CD4-positive, alpha-beta T cell treated with Interleukin-17A for 4 hours (primary cell): ENCODE measurements at places on chromosomes 5 and 9.
A peak's percentile ranks its signal among the peaks of the same experiment; 100 is the strongest.

DNA sequence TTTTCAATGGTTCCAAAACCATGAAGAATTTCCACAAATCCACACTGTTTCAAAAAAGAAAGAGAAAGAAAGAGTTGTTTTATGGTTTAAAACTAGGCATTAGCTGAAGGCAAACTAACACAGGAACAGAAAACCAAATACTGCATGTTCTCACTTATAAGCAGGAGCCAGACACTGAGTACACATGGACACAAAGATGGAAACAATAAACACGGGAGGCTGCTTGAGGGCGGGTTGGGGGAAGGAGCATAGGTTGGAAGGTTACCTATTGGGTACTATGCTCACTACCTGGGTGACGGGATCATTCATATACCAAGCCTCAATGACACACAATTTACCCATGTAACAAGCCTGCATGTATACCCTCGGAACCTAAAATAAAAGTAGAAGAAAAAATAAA is 45.0 kb downstream of the SEMA6A start:
- DNase-seq, result no peak

GRCh38 chr5:95941756-95942155 is 19.9 kb downstream of the ELL2 start:
- DNase-seq, result no peak

GRCh38 chr9:2059274-2059929 is 44.3 kb downstream of the SMARCA2 start:
- no peak for DNase-seq

DNA sequence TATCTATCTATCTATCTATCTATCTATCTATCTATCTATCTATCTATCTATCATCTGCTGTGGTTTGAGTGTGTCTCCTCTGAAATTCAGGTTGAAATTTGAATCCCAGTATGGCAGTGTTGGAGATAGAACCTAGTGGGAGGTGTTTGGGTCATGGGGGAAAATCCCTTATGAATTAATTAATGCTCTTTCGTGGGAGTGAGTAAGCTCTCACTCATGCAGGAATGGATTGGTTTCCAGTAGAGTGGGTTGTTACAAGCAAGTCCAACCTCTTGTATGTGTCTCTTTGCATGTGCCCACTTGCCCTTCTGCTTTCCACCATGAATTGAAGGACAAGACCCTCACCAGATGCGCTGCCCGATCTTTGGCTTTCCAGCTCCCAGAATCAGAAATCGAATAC is 113.0 kb downstream of the ANXA1 start:
- DNase-seq, result no peak

DNA sequence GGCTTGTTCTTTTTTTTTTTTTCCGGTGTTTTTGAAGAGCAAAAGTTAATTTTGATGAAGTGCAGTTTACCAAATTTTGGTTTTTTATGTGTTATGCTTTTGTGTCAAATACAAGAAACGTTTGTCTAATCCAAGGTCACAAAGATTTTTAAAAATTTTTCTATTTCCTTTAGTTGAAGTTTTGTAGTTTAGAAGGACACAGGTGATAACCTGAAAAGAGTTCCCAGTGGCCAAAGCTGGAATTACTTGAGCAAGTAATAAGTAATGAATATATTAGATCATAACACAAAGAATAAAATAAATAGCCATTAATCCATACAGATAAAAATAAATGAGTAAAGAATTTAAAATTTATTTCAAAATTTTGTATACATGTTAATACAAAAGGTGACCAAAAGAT is 71.5 kb downstream of the FCHO2 start:
- no peak for DNase-seq

DNA sequence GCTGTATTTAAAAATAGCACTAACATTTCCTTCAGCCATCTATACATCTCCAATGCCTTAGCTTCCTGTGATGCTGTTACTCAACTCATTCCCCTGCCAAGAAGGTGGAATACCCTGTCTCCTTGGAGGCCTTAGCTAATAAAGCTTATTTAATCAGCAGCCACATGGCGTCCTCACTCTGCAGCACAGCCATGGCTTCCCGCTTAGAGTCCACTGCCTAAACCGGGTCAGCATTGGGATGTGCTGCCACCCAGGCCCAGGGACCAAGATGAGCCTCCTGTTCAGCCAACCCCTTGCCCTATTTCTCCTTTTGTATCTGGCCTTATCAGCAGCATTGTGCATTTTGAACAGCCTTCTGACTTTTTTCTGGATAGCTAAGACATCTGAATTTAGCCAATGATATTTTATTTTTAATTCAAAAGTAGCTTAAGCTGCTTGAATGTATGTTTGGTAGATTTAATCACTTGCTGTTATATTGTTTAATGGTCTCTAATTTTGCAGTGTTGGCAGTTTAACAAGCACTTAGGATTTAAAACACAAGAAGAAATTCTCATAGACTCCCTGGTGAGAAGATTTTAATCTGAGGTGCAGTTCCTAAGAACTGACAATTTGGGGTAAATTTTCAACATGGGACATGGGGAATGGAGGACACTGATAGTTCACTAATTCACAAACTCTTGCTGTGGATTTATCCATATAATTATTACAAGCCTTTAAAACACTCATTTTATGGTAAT is 113.0 kb downstream of the RPS23 start:
- DNase-seq, result no peak

- no peak for DNase-seq
Measured at GRCh38 chr5:79464695-79465332, 49.1 kb downstream of the HOMER1 start.

DNA sequence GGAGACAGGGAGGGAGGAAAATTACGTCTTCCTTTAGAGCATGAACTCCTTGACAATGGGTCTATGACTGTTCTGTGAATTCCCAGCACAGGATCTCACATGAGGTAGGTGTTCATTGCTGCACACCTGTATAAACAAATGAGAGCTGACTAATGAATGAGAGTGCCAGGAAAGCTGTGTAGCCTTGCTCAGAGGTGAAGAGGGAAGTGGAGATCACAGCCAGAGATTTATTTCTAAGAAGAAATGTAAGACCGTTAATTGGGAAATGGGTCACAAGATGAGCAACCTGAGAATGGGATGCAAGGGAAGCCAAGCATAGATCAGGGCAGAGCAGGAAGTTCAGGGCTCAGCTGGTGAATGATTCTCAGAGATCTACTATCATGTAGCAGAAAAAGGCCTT is 295.1 kb downstream of the CDK5RAP2 start:
- no peak for DNase-seq

GRCh38 chr5:132462856-132463745 is 27.5 kb downstream of the IRF1 start:
- DNase-seq, result peak; percentile 2

DNA sequence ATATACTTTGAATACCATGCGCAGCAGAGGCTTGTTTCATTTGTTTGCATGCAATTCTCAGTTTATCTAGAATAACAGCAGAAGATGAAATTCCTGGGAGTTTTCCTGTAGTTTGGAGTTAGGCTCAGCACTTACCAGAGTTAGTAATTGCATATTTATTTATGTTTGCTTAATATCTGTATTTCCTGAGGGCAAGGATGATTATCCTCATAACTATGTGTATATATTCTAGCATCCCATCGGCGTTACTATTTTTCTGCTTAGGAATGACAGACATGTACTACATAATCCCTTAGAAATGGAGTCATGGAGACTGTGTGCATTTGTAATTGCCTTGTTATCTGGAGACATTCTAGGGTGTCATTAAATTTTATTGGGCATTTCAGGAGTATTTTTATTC is 1184.8 kb downstream of the DTWD2 start:
- DNase-seq, result no peak

DNA sequence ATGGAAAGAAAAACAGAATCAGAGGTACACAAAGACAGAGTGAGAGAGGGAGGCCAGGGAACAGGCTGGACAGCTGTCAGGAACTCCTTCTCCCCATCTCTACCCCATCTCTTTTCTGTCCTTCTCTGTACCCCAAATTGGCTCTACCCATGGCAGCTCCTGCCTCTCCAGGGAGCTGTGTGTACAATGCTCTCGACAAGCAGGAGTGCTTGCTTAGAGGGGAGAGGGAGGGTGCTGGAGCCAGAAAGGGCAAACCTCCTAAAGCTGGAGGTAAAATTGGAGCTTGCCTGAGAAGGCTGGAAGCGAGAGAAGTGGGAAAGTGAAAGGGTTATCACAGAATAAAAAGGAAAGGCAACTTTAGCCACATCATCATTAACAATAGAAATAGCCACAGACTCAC is 6.4 kb downstream of the TPM2 start:
- DNase-seq, result no peak

DNA sequence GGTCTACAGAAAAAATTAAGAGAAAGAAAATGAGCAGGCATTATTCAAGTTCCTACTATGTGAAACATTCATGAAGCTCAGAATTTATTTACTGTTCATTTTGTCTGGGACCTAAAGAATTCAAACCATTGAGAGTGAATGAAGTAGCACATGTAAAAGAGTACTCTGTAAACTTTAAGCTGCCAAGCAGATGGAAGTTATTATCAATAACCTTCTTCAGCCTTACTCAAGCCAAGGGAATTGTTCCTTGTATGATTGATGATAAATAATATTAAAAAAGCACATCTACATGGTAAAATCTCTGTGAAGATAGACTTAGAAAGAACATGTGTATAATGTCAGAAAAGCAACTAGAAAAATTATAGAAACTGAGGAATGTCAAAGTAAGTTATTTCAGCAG is 17.8 kb upstream of the GLIS3 start:
- DNase-seq, result no peak

DNA sequence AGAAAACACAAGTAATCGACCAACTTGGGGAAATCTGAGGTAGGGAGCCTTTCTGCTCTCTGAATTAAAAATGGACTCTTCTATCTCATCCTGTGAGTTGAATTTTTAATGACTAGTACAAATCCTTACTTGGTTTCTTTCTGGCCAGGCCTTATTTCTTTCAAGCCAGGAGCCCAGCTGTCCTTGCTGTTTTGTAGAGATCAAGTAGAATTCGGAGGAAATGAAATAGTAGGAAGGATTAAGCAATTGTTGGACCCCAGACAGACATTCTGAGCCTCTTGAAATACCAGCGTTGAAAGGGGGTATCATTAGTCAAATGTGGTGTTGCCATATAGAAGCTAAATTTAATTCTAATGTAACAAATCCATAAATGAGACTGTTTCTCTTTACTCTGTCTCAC is 53.7 kb upstream of the SMIM15 start:
- no peak for DNase-seq
